NCI-H187 treated with DMSO at 0.1 percent for 48 hours (cell line): ENCODE measurements at places on chromosomes 16 and 17.

GRCh38 chr17:62062302-62062701, 2.8 kb downstream of the MED13 start:
- no peak for DNase-seq

- DNase-seq: no peak
Observed at GRCh38 chr17:70405492-70406220, 236.3 kb downstream of the KCNJ2 start.

DNA sequence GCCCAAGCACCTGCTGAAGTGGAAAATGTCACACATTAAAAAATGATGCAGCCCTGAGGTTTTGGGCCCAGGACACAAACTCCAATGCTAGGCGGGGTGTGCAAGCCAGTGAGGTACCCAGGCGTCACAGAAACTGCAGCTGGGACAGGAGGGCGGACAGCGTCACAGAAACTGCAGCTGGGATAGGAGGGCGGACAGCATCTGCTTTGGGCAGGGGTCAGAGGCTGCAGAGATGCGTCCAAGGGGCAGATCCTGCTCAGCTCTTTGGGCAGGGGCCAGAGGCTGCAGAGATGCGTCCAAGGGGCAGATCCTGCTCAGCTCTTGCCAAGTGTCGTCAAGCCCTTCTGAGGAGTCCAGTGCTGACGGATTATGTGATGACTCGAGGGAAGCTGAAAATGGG, 43.9 kb upstream of the RCVRN start:
- no peak for DNase-seq

DNA sequence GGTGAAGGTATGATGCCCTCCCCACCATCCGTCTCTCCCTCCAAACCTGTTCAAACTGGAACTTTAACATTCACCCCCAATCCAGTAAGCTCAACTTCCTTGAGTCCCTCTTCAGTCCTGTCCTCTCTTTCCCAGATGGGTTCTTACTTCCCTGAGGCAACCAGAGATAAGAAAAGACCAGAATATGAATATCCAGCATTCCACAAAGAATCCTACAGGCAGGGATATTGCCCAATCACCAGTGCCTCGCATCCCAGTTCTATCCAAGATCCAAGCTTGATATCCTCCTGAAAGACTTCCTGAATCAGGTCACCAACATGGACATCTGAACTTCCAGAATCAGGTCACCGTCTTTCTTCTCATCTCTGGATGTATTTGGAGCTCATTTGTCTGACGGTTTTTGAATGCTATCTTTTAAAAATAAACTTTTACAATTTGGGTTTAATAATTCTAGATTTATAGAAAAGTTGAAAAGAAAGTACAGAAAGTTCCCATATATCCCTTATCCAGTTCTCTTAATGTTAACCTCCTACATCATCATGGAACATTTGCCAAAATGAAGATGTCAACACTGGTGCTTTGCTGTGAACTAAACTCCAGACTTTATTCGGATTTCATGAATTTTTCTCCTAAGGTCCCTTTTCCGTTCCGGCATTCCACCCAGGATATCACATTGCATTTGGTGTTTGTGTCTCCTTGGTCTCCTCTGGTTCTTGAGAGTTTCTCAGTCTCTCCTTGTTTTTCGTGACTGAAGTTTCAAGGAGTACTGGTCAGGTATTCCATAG, 13.7 kb upstream of the COL1A1 start:
- no peak for DNase-seq

GRCh38 chr16:56320056-56320455, 105.3 kb downstream of the AMFR start:
- DNase-seq: no peak

DNA sequence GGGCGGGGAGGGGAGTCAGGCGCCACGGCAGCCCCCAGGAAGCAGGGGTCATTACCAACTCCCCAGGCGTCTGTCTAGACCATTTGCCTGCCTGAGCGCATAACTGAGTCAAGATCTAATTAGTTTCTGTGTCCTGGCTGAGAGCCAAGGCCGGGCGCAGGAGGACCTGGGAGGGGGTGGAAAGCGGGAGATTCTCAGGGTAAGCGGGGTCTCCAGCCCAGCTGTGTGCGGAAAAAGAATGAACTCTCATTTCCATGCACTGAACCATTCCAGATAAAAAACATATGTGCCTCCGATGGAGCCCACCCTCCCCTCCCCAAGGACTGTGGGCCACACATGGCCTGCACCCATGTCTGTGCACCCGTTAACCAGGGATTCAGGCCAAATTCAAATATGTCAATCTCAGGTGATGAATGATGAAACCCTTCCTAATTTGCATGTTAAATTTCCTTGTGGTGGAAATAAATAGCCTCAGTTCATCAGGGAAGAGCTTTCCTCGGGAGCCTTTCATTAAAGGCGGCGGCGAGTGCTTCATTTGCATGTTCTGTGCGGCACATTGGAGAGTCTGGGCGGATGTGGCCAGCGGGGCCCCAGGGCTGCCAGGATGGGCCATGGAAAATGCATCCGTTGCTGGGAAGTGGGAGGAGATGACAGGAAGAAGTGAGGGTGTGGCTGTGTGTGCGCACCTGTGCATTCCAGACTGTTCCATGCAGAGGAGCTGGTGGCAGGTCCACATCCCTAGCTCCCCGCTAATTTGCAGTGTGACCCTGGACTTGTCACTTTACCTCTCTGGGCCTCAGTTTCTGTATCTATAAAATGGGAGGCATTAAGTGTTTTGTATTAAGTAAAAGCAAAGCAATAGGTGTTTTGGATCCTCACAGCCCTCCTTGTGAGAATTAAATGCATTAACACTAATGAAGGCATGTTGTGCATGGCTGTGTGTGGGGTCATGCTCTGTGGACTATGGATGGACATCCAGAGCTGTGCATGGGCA, 151.1 kb downstream of the SDK2 start:
- no peak for DNase-seq

DNA sequence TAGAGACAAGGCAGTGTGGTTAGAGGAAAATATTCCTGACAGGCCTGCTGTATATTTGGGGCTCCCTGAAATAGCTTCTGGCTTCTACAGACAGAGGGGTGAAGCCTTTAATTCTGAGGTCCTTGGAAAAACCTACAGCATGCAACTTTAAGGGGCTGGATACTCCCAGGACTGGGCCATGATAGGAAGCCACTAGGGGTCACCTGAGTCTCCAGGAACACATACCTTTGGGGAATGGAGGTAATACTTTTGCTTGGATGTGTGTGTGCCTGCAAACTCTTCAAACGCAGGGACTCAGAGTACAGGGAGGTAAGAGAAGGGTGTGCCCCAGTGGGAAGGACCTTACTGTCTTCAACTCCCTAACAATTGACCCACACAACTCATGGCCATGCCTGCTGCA, 4.1 kb downstream of the ASIC2 start:
- no peak for DNase-seq

DNA sequence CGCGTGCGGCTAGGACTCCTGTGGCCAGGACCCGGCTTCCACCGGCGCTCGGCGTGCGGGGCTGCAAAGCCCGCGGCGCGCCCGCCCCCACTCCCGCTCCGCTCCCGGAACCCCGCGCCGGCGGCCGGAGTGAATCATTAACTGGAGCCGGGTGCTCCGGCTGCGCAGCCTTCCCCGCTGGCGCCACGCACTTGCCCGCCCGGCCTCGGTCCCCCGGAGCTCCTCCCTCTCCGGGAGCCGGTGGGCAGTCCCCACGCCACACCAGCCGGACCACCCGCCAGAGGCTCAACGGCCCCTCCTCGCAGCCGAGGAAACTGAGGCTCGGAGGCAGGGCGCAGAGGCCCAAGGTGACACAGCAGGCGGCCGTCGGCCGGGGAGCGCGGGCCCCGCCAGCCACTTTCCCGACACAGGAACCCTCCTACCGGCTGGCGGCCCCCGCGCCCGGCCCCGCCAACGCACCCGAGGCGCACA, 580 bp downstream of the BCAR1 start:
- no peak for DNase-seq

- DNase-seq: no peak
Observed at GRCh38 chr16:49560004-49560830, 186.6 kb downstream of the C16orf78 start.

DNA sequence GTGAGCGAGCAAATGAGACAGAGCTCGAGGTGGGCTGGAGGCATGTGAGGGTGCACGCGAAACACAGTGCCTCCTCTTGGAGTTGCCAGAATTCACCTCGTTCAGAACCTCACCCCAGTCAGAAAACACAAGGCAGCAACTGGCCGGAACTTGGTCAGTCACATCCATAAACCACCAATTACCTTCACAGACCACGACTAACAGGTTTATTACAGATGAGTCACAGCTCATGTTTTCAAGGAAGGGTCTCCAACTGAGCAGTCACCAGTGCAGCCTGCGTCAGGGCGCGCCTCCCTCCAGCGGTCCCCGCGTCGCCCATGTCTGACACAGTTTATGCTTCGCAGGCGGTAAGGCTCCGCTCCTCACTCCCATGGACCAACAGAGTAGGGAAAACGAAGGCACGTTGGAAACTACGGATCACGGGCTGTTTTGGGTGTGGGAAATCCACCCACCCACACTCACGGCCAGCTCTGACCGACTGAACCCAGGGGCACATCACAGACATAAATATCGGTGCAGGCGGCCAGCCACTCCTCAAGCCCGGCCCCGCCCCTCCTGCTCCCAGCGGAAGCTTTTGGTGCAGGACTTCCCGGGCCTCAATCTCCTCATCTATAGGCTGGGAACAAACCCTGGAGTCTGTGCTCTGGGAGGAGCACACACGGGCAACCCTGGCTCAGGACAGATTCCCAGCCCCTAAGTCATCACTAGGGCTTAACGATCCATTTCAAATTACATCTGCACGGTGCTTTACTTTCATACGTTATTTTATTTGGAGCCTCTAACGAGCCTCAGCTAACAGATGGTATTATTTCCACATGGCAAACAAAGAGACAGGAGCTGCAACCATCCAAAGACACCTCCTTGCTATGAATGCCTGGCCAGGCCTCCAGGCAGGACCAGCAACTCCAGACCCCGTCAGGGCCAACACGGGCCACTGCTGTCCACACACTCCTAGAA, 126.3 kb downstream of the ZNF778 start:
- DNase-seq: no peak

GRCh38 chr16:11976850-11977375, 379 bp downstream of the SNX29 start:
- DNase-seq: no peak

GRCh38 chr16:75296606-75297005, 45.2 kb upstream of the BCAR1 start:
- DNase-seq: no peak

DNA sequence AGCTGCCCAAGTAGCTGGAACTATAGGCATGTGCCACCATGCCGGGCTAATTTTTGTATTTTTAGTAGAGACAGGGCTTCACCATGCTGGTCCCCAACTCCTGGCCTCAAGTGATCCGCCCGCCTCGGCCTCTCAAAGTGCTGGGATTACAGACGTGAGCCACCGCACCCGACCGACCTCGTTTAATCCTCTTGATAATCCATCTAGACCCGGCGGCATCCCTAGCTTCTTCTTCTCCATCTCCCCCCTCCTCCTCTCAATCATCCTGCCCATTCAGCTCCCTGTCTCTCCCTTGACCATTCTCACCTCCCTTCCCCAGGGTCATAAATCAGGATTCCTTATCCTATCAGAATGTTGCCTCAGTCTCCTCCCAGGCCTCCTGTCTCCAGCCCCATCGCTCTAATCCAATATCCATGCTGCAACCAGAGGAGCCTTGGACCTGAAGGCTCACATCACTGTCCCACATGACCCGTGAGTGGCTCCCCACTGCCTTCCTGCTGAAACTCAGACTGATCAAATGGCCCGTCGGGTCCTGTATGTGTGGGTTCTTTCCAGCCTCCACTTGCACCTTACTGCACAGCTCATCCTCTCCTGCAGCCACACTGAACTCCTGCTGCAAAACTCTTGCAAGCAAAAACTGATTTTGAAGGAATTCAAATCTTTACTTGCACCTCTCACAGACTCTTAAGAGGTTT, 74.1 kb upstream of the CDH5 start:
- no peak for DNase-seq

DNA sequence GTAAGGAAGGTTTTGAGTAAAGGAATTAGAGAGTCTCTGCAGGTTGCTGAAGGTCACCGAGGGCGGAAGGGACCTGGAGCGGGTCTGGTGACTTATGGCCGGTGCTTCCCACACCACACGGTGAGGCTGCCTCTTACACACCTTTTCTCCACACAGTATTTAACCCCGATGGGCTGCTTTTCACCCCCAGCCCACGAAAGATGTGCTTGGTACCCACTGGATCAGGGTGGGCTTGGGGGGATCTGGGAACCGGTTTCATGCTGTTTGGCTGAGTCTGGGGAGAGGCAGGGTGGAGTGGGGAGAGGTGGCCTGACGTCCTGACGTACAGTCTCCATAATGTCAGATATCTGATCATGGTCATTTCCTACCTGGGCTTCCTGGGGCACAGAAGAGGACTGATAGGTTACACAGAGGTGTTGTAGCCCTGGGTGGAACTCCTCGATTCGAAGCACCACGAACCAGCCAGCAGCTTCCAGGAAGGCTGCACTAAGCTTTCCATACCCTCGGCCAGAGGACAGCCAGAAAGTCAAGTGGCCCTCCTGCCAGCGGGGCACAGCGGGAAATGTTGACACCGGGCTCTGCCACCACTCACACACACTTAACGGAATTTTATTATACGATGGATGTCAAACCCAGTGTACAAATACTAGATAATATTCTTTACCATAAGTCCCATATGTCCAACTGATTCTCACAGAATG, 34.0 kb downstream of the OR1D5 start:
- no peak for DNase-seq

DNA sequence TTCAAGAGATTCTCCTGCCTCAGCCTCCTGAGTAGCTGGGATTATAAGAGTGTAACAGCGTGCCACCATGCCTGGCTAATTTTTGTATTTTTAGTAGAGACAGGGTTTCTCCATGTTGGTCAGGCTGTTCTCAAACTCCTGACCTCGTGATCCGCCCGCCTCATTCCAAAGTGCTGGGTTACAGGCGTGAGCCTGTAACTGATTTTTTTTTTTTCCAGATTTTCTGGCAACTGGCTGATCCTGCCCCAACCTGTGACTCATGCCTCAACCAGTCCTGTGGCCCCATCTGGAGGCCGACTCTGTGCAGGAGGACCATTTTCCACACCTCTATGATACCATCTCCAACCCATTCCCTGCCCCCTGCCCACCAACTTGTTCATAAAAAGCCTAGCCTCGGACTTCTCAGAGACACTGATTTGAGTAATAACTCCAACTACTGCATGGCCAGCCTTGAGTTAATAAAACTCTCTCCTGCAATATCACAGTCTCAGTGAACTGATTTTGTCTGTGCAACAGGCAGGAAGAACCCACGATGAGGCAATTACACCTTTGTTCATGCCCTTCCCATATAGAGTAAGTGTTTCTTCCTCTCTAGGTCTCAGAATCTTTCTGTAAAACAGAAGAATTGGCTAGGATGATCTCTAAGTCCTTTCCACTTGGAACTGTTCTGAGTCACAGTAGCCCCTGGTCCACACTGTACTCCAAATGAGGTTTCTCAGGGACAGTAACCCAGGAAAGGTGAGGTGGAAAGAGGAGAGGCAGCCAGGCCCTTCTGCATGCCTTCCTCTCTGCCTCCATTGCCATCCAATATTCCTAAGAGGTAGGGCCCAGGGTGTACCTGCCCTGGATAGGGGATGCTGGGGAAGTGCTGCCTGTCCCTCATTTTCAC, 8.8 kb upstream of the CNOT1 start:
- DNase-seq: no peak

- DNase-seq: no peak
Observed at GRCh38 chr16:85350973-85351372, 238.7 kb upstream of the CIBAR2 start.
